ENCODE measurements at places on chromosomes 1 and 21.

DNA sequence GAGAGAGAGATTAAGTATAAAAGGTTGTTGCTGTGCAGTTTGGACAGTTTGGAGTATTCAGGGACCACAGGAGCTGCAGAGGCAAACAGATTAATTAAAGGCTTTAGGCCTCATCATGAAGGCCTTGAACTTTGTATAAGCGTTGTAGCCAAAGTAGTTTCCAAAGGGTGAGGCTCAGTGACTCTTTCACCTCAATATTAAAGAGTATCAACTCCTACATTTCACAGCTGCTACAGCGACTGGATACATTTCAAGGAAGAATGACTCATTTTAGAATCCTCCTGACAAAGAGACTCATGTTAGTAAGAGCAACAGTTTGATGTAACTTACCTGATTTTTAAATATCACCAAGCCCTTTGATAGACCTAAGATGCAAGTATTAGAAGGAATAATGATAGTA, 355.5 kb downstream of the HLX start:
- no peak for DNase-seq

GRCh38 chr1:178051071-178051470, 42.8 kb upstream of the RASAL2 start:
- no peak for DNase-seq

GRCh38 chr1:182565537-182565936, 23.5 kb downstream of the RNASEL start:
- no peak for DNase-seq

- DNase-seq, result peak; percentile 62
These were observed at the start of gene RCAN3 for GRCh38 chr1:24502709-24503058. RCAN3 (plus strand) TSS chr1:24502836; CDS start chr1:24514373, 11,537 bp downstream.

GRCh38 chr1:100557606-100557953, 19.6 kb downstream of the GPR88 start:
- DNase-seq, result no peak

DNA sequence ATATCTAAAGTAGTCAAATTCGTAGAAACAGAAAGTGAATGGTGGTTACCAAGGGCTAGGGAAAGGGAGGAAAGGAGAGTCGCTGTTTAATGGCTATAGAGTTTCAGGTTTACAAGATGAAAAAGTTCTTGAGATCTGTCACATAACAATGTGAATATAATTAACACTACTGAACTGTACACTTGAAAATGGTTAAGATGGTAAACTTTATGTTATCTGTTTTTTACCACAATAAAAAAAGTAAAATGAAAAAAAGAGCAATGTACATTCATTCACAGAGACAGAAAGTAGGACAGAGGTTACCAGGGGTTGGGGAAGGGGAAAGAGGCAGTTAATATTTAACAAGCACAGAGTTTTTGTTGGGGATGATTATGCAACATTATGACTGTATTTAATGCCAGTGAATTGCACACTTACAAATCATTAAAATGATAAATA, 53.3 kb upstream of the SEC16B start:
- DNase-seq, result no peak

DNA sequence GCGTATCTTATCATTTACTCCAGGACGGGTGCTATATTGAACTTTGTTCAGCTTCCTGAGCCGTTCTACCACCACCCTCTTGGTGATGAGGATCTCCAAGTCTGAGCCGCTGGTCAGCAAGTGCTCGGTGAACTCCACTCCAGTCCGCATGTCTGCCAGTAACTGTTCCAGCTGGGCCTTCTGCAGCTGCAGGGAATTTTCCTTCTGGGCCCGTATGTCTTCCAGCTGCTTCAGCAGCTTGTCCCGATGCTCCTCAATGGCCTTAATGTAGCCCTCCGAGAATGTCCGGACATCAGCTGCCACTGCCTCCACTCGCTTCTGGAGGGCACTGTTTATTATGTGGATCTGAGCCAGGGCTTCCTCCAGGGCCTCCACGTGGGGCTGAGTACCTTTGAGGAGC, 3.4 kb downstream of the TRIM45 start:
- DNase-seq, result no peak

DNA sequence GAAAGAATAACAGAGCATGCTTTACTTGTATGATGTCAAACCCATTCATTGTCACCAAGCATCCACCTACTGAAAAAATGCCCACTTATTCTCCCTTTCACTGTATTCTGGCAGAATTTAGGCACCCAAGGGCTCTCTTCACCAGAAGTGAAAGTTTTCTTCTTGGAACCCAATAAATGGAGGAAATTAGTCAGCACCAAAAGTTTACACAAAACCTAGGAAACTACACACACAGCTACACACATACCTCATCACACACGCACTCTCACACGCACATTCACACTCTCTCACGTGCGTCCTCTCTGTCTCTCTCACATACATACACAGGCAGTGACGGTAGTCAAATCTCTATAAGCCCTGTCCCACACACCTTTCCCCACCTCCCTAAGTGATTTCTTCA, 37.6 kb downstream of the MCOLN2 start:
- DNase-seq, result no peak

DNA sequence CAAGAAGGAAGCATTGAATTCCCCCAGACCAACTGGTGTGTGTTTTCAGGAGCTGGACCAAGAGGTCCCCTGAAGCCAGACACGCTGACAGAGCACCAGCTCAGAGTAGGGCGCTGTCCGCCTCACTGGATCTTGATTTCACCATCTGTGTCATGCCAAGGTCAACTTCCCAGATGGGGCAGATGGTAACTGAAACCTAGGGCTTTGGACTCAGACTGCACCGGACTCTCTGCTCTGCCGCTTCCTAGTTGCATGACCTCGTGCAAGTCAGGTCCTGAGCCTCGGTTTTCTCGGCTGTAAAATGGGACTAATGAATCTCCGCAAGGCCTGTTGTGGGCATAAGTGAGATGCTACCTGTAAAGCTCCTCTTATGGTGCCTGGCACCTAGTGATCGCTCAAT, 17.9 kb upstream of the CASZ1 start:
- no peak for DNase-seq

DNA sequence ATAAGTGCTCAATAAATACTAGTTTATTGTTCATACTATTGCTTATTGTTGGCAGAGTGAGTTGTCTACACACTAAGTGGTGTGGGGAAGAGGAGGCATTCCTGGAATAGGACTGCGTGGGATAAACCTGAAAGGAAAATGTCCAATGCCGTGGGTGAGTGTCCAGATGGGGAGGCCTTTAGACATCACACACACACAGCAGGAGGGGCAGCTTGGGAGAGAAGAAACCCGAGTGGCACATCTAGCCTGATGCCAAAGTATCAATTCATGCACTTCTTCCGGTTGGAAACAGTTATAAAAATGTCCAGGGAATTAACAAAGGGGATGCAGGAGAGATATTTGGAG, 27.3 kb downstream of the CCN1 start:
- DNase-seq, result no peak

All from neural crest cell (in vitro differentiated cells).